ENCODE measurements at places on chromosomes 7 and 10.
A peak's percentile ranks its signal among the peaks of the same experiment; 100 is the strongest.

- no peak for DNase-seq
These were observed 31.9 kb downstream of the DLD start for GRCh38 chr7:107922886-107923285.

DNA sequence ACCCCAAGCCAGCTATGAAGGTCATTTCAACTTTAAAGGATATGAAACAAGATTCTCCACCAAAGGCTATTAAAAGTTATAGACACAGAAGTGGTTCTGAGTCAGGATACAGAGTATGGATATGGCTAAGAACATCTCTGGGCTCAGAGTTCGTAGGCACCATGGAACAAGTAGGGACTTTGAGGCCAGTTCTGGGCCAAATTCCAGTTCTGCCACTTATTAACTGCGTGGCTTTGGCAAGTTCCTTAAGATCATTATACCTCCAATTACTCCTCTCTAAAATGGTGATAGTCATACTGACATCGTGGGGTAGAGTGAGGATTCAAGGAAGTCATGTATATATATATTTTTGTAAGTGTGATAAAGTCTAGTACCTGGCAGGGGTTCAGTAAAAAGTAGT, 105.8 kb upstream of the NFE2L3 start:
- no peak for DNase-seq

- peak; percentile 16 for DNase-seq
These were observed 74.2 kb upstream of the PLXNA4 start for GRCh38 chr7:132650498-132650897.

- DNase-seq, result no peak
These were observed 112.8 kb downstream of the CACNA2D1 start for GRCh38 chr7:82330706-82331215.

DNA sequence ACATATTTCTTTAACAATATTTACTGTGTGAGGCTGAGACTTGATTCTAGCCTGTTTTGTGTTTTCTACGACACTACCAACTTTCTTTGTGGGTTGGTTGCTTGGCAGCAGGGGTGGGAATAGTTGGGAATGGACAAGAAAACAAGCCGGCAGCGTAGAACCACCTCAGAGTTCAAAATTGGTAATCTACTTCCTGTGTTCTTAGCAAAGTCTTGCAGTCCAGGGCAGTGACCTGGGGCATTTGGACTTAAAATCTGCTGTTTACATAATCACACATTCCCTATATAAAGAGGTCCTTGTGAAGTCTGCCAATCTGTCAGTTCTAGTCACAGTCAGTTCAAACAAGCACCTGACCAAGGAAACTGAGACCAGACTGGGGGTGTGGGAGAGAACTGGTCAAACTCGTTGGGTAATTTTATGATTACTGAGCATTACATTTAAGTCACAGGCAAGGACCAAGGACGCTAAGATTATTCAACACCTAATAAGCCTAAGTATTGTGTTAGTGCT, 167.9 kb downstream of the CPEB3 start:
- no peak for DNase-seq

DNA sequence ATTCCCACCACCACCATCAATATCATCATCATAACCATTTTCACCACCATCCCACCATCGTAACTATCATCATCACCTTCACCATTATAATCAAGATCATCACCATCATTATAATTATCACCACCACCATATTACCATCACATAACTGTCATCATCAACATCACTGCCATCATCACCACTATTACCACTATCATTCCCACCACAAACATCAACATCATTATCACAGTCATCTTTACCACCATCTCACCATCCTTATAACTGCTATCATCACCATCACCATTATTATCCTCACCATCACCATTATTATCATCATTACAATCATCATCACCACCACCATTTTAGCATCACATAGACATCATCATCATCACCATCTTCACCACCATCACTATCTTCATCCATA, 167.1 kb upstream of the ZMIZ1 start:
- DNase-seq, result no peak

DNA sequence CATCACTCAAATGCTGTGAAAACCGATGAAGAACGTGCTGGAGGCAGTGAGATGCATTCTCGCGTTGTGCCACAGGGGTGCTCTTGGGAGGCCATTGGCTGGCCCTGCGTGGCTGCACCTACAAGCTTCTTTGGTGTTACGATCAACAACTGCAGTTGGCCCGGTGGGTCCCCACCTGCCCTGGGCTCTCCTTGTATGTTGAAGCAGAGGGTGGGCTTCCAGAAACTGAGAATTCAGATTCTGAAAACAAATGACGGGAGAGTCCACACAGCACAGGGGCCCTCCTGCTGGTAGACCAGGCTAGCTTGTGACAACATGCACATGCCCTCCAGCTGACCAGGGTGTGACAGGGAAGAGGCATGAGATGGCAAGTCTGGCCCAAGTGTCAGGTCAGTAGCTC, 23.7 kb upstream of the DDC start:
- DNase-seq, result no peak

- no peak for DNase-seq
These were observed 319.0 kb downstream of the GLRX3 start for GRCh38 chr10:130455111-130455695.

DNA sequence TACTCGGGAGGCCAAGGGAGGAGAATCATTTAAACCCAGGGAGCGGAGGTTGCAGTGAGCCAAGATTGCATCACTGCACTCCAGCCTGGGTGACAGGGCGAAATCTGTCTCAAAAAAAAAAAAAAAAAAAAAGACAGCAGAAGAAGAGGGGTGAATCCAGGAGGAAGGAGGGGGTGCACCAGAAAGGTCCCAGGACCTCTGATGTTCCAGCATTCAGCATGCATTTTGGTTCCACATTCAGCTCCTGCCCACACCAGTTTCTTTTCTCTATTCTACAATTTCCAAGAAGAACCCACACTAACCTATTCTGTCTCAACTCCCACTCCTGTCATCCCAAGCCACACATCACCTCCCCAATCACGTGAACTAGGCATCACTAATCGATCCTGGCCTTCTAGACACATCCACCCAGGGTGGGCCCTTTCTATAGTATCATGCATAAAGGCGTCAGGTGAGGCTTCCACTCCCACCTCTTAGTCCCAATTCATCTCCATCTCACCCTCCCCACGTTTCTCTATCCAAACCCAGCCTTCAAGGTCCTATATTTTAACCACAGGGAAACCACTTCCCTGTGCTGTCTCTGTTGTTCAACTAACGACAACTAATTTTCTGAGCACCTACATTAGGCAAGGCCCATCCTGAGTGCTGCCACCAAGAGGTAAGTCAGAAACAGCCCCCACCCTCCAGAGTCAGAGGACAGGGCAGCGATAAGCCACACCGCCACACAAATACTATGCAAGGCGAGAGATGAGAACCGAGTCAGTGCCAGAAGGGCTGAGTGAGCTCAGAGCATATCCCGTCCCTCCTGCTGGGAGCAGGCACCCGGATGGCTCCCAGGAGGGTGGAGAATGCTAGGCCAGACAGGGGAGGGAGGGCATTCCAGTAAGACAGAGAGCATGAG, 2.2 kb downstream of the ANXA11 start:
- peak; percentile 54 for DNase-seq

GRCh38 chr7:106841896-106842390, 23.1 kb upstream of the PIK3CG start:
- no peak for DNase-seq

- DNase-seq, result no peak
These were observed 1.6 kb upstream of the CYTH3 start for GRCh38 chr7:6273917-6274630.

DNA sequence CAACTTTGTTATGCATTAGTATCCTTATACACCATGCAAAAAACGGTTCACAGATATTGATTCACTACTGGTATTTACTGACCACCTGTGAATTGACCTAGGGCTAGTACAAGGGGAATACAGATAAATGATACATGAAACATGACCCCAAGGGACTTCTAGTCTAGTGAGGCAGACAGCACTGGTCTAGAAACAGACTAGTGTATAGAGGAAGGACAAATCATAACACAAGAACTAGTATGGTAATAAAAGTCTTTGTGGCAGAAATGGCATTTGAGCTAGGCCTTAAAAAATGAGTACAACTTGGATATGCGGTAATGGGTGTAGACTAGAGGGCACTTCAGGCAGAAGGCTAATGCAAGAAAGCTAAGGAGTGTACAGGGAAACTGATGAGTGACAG, 86.6 kb downstream of the SLC25A13 start:
- no peak for DNase-seq

DNA sequence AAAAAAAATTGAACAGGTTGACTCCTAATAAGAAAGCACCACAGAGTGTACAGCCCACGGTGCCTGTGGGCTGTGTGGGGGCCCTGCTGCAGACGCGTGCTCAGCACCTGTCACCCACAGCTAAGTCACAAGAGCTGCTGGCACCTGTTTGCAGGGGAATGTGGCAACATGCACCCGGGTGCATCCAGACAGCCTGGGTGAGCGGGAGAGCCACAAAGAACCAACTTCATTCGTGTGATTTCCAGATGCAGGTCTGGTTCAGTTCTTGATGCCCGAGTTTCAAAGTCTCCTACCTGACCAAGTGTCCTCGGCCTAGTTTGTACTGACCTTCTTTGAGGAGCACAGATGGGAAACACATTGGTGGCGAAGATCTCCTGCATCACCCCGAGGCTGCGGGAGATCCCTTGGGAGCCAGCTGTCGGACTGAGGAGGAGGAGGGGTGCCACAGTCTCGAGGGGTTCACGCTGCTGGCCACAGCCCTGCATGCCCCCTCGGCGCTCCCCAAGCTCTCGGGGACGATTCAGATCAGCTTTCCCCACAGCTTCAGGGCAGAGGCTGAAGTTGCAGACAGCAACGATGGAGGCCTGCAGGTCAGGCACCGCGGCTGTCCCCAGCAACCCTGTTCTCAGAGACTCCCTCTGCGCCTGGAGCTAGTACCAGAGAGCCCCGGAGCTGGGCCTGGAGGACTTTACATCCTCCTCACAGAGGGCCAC, 35.3 kb downstream of the AMZ1 start:
- no peak for DNase-seq

DNA sequence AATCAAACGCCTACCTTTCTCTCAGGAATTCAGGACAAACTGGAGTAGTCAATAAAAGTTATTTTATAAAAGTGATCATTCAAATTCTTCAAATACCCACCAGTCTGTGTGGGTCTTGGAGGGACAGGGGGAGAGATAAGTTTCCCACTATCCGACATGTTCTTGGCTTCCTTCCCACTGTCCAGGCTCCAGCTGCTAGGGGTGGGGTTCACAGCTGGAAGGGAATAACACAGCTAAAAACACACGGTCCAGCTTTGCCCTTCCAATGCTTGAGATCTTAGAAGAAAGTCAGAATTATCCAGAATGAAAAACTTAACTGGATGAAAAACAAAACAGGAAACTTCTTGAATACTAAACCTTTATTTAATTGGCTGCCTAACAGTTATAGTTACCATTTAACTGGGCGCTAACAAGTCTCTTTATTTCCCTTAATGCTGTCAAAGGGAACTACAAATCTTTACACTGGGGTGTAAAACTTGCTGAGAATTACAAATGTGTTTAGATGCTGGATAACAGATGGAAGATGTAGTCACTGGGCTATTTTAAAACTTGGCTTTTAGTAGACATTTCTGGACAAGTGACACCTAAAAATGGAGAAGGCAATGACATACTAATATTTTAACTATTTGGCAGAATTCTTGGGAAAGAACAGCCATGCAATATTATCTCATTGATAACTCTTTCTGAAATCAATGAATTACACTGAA, 172.8 kb upstream of the IMMP2L start:
- no peak for DNase-seq

- no peak for DNase-seq
These were observed 64.0 kb upstream of the EGR2 start for GRCh38 chr10:62880162-62880561.

DNA sequence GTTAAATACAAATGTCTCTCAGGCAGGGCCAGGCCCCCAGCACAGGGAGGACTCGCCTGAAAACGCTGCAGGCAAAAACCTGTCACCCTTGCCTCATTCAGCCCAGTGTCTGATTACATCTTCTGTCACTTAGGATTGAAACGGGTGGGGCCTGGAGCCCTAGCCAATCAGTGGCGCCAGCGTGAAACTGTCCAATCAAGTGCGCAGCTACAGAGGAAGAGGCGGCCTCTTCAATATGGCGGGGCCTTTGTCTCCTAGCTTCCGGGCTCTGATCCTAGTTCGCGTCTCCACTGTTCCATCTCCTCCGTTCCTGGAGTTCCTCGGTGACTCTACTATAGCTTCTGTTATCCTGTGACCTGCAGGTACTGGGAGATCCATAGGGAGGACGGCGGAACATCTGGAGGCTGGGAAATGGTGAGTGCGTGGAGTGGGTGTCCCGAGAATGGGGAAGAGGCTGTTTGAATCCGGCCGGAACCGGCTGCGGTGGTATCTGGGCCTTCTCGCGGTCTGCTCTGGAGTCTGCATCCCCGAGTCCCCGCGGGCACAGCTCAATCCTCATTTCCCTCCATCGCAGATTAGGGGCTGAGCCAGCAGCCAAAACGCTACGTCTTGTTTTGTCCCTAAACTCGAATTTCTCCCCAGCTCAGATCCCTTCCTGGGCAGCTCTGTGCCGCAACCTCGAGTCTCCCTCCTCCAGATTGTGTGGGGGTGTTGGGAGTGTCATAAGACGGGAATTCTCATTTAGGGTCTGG, at the start of gene ZNF736:
ZNF736 (plus strand) TSS at position 222 of the 752 bp plus-strand sequence; CDS start at position 412, 190 bp downstream.
- DNase-seq, result peak; percentile 78

DNA sequence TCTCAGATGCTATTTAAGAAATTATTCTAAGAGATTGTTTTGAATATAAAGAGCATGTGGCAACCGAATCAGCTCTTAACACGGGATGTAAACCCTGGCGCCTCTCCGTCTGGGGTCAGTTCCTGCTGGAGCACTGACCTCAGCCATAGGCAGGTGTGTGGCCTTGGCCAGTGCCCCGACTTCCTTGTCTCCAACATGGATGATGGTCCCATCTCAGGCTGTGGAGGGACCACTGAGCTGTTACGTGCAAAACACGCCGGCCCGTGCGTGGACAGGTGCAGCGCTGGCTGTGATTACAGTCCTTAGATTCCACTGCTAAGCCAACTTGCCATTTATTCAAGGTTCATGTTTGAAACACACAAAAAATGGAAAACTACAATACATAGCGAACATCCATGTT, 59.9 kb downstream of the C10orf143 start:
- DNase-seq, result no peak

DNA sequence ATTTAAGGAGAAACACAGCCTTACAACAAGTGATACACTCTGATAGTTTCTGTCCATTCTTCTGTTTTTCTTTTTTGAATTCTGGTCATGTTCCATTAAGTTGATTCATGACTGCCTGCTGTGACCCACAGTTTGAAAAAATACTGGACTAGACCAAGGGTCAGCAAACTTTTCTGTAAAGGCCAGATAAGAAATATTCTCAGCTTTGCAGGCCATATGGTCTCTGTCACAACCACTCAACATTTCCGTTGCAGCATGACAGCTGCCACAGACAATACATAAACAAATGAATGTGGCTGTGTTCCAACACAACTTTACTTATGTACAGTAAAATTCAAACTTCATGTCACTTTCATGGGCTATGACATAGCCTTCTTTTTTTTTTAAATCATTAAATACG, 156.7 kb downstream of the PLXNA4 start:
- DNase-seq, result no peak

Measured in AG04450 (cell line).